ENCODE measurements at places on chromosomes 6 and 20.

- DNase-seq = peak; percentile 89
These were observed 14.1 kb upstream of the TCFL5 start for GRCh38 chr20:62875419-62876361.

DNA sequence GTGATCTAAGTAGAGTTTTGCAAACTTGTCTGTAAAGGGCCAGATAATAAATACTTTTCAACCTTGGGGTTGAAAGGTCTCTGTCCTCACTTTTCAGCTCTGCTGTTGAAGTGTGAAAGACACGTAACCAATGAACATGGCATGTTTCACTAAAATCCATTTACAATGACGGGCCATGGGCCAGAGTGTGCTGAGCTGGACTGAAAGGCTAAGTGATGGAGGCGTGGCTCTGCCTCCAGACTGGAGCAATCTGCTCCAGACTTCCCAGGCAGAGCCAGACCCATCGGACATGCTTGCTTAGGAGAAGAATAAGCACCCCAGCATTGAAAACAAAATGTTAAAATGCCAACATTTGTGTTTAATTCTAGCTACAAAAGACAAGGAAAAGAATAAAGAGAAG is 41.4 kb downstream of the SCAND1 start:
- no peak for DNase-seq

DNA sequence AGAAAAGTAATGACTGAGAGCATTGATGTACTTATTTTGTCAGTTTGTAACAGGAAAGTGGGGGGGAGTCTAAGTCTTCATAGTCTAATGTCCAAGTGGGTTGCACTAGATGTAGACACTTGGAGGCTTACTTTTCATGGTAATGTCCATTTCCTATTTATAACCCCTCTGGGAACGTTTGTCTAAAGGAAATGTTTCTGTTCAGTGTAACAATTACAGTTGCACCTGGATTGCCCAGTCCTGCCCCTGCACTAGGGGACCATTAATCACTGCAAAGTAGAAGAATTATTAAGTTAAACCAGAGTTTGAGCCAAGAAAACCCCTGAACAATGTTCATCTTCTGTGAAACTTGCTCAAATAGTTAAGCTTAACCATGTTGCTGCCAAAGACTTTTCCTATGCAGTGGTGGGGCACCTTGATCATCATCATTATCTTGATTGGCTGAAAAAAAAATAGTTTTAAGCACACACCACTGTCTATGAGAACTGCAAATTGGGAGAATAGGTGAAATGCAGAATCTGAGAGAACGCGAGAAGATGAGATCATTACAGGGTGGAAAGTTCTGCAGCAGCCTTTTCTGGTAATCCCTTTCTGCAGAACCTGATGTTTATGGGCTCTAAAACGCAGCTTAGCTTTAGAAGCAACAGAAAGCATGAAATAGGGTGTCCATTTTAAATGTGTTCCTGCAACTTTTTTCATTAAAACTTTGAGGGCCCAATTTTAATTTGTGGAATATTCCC is 106.0 kb downstream of the ZNF217 start:
- no peak for DNase-seq

DNA sequence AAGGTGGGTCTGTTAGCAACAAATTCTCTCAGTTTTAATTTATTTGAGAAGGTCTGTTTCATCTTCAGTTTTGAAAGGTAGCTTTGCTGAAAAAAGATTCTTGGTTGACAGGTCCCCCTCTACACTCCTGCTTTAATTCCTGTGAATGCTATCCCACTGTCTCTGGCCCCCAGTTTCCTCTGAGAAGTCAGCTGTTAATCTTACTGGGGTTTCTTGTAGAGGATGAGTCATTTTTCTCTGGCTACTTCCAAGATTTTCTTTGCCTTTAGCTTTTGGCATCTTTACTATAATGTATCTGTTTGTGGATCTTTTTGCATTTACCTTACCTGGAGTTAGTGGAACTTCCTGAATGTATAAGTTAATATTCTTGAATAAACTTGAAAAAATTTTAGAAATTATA is 122.7 kb downstream of the MMS22L start:
- no peak for DNase-seq

DNA sequence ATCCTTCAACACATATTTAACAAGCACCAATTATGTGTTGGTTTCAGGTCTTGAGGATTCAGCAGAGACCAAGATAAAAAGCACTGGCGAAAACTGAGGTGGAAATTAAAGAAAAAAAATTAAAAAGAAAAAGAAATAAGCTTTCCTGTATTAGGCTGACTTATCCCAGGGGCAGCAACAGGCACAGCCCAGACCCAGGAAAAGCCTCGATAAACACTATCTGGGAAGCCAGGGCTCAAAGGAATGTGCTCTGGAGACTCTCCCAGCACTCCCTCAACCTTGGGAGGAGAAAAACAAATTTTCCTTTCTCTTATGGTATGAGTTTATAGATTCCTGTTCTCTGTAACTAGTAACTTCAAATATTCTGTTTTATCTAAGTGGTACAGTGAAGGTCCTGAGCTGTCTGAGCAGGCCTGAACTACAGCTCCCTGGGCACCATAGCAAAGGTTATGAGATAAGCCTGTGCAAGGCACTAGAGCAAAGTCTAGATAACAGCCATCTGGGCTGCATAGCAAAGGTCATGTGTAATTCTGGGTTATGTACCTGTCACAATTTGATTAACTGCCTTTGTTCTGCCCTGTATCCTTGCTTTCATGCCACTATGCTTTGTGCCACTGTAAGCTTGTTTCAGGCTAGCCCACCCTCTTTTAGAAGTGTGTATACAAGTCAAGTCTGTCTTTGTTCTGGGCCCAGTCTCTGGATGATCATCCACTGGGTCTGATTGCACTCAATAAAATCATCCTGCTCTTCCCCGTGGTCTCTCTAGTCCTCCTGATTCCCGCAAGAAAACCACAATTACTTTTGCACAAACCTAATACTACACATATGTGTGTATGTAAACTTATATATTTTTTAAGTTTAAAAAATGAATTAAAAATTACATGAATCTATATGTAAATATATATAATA is 54.0 kb downstream of the IL22RA2 start:
- DNase-seq = no peak

GRCh38 chr6:63795006-63795405 is 159.4 kb downstream of the PHF3 start:
- DNase-seq = no peak

DNA sequence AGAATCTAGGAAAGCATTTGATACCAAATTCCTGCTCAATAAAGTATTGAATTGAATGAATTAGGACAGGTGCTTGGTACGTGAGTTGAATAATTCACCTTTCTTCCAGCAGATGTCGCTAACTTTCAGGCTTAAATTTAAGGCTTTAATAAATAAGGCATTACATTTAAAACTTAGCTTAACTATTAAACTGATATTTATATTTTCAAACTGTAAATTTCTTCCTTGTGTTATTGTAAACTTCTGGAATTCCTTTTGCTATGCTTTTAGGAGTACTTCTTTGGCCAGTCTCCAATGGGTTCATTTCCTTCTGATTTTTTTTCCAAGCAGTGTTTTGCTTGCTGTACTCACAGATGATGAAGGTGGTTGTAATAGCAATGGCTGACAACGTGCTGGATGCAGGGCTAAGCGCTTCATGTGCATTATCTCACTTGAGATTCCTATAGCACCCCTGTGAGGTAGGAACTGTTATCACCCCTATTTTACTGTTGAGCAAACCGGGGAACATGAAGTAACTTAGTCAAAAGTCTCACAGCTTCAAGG is 71.3 kb upstream of the SLC2A12 start:
- DNase-seq = no peak
